ENCODE measurements at places on chromosomes 1 and 21.

DNA sequence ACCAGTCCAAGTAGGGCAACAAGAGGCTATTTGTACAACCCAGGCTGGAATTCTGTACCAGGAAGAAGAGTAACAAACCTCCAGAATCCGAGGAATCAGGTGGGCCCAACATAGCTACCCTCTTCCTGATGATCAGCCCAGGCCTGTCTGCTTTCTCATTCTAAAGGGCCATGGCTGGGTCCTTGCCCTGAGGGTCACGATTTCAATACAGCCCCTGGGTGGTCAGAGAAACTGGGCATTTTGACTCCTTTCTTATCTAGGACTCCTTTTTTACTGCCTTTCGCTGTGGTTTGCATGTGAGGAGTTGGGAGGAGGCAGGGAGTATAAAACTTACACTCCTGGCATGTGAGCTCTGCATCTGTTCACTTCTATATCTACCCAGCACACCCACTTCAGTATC lies 164.9 kb upstream of the COA6 start:
- DNase-seq: no peak

- DNase-seq: no peak
These were observed 206.4 kb upstream of the RAB4A start for GRCh38 chr1:229064320-229065168.

DNA sequence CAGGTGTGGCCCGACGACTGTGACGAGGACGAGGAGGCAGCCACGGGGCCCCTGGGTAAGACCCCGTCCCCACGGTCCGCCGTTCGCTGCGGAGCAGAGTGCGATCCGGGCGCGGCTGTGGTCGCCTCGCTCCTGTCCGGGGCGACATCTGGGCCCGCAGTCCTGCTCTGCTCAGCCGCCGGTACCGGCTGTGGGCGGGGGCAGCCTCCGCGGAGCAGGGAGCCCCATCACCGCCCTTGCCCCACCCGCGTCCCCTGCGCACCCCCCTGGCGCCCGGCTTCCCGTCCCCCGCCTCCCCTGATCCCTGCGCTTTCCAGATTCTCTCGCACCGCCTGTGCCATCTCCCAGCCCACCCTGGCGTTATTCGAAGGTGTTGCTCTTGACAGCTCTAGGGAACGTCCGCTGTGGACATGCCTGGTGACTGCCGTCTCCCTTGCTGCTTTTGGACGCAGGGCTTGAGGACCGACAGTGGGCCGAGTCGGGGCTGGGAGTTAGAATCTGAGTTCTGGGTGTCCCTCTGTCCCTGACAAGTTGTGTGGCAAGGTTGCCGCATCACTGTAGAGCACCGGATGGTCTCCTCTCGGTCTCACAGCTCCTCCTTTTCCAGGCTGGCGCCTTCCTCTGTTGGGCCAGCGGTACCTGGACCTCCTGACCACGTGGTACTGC lies 596 bp downstream of the TOR3A start:
- no peak for DNase-seq

- DNase-seq: no peak
These were observed 49.8 kb upstream of the ADORA3 start for GRCh38 chr1:111553196-111553595.

DNA sequence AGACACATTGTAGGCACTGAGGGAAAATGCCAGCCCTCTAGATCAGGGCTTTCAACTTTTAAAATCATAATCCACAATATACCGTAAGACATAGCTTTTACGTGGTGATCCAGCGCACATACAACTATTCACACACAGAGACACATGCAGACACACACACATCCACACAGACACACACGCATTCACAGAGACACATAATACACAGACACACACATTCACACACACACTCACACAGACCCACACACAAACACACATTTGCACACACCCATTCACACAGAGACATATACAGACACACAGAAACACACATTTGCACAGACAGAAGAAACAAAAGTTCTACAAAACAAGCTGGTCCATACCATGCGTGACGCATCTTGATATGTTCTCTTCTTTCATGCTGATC lies 244.5 kb downstream of the RHOU start:
- DNase-seq: no peak

DNA sequence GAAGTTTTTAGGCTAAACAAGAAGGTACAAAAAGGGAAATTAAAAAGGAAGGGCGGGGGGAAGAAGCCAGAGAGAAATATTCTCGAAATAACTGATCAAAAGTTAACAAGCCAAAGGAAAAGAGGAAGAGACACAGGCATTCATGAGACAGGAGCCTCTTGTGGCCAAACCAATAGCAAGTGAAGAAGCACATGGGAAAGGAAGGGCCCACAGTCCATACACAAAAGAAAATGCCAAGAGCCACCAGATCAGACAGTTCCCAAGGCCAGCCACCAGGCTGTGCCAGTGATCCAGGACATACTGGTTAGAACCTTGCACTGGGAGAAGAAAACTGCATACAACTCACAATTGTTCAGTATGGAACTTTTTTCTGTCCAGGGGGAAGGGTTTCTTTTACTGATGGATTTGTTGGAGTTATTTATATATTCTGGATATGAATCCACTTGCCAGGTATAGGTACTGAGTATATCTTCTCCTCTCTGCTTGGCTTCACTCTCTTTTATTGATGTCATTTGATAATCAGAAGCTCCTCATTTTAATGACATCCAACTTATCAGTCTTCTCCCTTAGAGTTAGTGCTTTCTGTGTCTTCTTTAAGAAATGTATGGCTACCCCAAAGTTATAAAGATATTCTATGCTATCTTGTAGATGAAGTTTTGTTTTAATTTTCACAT lies 76.8 kb downstream of the CD46 start:
- DNase-seq: peak; percentile 58

DNA sequence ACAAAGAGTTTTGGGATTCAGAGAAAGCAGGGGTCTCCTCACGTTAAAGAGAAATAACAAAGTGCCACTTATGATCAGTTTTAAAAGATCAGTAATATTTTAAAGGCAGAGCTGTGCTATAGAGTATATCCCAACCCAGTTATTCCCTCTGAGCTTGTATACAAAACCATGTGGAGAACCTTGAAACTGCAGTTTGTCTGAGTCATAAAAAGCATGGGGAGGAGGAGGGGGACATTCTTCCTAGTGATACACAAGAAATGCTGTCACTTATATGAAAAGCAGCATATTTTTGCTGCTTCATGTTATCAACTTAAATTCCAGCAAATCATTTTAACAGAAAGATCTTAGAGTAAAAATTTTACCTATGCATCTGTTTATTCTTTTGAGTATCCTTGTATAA lies 244.5 kb downstream of the GPR52 start:
- no peak for DNase-seq

DNA sequence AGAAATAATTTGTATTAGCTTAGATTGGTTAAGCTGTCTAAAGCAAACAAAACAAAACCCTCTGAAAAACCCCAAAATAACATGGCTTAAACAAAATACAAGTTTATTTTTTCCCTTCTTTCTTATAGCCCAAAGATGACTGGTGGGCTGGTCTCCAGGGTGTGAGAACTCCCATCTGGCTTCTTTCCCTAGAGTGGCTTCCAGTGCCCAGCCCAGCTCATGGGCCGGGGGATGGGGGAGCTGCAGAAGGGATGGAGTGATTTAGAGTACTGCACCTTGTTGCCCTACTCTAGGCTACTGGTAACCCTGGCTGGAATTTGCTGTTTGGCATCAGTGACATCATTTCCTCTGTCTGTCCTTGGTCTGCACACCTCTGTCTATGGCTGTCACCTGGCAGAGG lies 223.0 kb downstream of the PBX1 start:
- no peak for DNase-seq

GRCh38 chr1:218837051-218837450 lies 336.6 kb upstream of the LYPLAL1 start:
- DNase-seq: no peak

DNA sequence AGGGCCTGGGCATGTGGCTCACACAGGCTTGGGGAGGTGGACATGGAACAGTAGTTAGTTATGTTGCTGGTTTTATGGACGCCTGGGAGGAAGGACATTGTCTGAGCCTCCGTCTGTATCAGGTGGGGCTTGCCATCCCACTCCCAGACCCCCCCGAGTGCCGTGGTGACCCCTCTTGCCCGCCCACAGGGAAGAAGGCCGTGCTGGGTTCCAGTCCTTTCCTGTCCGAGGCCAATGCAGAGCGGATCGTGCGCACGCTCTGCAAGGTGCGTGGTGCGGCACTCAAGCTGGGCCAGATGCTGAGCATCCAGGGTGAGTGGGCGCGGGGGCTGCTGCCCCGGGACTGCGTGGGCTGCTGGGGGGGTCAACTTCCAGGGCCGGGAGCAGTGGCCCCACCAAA lies 41.7 kb downstream of the COQ8A start:
- no peak for DNase-seq

DNA sequence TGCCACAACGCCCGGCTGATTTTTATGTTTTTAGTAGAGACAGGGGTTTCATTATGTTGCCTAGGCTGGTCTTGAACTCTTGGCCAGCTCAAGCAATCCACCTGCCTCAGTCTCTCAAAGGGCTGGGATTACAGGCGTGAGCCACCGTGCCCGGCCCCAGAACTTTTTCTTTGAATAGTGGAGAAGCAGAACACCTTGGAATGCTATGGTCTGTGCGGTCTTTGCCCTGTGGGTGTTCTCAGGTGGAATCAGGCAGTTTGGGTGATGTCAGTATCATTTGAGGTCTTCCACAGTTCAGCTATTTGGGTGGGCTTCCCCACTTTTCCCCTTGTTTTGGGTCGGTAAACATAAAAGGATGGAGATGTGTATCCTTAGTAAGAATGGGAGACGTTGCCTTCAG lies 17.6 kb downstream of the CAMTA1 start:
- no peak for DNase-seq

DNA sequence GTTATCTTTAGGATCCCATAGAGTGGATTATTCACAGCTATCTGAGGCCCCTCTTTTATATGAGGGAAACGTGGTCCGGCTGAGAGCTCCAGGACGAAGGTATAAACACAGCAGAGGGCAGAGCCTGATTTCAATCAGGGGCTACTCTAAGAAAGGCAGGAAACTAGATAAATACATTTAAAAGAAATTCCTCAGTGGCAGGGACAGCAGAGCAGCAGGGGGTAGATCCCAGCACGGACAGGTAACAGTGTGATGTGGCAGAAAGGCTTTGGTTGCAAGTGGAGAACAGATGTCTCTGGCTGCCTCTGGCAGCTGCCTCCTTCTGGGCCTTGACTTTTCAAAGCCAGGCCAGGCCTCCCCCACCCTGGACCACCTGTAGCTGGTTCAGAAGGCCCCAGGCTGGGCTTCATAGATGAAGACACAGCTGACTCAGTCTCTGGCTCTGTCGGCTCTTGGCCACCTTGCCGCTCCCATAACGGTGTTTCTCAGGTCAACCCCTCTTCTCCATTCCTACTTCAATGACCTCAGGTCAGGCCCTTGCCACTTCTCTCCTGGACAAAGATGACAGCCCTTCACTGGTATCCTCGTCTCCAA lies 43.8 kb downstream of the FAM78B start:
- no peak for DNase-seq

DNA sequence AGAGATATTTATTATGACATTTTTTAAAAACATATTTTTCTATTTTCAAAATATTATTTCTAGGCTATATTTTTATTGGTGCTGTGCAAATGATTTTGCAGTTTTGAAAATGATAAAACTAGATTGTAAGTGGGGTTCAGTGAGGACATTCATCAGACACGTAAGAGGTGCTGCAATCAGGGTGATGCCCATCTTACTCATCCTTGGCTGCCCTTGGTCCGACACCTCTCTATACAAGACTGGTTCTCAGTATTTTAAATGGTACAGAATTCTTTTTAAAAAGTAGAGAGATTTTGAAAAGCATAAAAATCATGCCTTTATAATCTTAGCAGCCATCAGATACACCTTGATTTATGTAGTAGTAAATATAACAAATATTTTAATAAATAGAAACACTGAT lies 24.0 kb downstream of the HENMT1 start:
- no peak for DNase-seq

GRCh38 chr1:165053351-165053750 lies 303.2 kb downstream of the LMX1A start:
- no peak for DNase-seq

DNA sequence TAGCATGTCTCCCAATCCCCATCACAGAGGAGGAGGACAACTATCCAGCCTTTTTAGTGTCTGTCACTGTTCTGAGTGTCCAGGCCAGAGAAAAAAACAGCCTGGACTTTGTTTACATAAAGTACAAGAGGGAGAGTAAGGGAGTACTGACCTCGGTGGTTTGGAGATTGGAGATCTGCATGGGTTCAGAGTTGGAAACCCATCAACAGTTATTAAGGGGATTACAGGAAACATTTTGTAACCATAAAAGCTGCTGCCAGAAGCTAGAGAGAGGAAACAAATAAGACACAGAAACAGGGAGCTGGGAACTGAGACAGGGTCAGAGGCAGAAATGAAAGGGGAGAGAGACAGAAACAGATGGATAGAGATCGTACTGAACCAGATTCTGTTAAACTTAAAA lies 131.5 kb upstream of the CTTNBP2NL start:
- DNase-seq: no peak

DNA sequence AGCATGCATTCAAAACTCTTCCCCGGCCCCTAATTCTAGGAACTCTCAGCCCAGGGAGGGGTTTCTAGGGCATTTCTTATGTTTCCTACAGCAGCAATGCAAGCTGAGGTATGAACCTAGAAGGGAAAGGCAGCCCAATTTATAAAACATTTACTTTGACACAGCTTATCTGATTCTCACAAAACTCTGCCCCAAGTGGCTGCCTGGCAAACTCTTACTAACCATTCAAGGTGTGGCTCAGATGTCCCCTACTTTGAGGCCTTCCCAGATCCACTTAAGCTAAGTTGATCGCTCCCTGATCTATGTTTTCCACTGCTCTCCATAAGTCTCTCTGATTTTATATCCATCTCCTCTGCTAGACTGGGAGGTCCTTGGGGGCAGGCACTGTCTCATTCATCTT lies 35.4 kb downstream of the AK2 start:
- DNase-seq: no peak

- no peak for DNase-seq
These were observed 663.7 kb downstream of the ADGRL2 start for GRCh38 chr1:82464362-82465001.

- DNase-seq: no peak
These were observed 41.4 kb downstream of the ANP32E start for GRCh38 chr1:150194381-150195031.

GRCh38 chr1:245678860-245679411 lies 524.2 kb downstream of the KIF26B start:
- no peak for DNase-seq

DNA sequence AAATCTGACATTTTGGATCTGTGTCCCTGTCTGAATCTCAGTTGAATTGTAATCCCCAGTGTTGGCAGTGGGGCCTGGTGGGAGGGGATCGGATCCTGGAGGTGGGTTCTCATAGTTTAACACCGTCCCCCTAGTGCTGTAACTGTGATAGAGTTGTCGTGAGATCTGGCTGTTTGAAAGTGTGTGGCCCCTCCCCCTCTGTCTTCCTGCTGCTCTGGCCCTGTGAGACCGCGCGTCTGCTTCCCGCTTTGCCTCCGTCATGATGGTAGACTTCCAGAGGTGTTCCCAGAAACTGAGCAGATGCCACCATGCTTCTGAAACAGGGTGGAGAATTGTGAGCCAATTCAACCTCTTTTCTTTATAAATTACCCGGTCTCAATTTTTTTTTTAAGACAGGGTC lies 25.0 kb downstream of the AGPAT3 start:
- DNase-seq: no peak

GRCh38 chr1:108590441-108590840 lies 30.5 kb downstream of the EEIG2 start:
- DNase-seq: no peak

- DNase-seq: no peak
These were observed 15.8 kb downstream of the CDA start for GRCh38 chr1:20604678-20605077.

Data from Jurkat, Clone E6-1 (cell line).